ENCODE measurements at places on chromosomes 6 and 20.

DNA sequence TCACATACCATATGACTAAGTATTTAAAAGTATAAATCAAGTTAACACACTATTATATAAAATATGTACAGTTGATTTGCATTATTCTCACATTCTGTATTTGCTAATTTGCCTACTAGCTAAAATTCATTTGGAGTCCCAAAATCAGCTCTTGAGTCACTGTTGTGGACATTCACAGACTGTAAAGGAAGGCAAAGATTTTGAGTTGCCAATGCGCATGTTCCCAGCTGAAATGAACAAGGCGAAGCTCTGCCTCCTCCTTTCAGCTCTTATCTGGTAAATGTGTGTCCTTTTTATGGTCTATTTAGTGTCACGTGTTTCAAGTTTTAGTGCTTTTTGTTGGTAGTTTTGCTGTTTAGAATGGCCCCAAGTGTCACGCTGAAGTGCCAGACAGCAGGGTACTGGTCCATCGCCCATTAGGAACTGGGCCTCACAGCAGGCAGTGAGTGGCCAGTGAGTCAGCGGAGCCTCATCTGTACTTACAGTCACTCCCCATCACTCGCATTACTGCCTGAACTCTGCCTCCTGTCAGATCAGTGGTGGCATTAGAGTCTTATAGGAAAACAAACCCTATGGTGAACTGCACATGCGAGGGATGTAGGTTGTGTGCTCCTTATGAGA is 87.2 kb upstream of the ADTRP start:
- no peak for DNase-seq

GRCh38 chr6:113755449-113756289 is 101.5 kb upstream of the MARCKS start:
- no peak for DNase-seq

- no peak for DNase-seq
Observed at GRCh38 chr20:32204205-32205109, 3.1 kb downstream of the PLAGL2 start.

DNA sequence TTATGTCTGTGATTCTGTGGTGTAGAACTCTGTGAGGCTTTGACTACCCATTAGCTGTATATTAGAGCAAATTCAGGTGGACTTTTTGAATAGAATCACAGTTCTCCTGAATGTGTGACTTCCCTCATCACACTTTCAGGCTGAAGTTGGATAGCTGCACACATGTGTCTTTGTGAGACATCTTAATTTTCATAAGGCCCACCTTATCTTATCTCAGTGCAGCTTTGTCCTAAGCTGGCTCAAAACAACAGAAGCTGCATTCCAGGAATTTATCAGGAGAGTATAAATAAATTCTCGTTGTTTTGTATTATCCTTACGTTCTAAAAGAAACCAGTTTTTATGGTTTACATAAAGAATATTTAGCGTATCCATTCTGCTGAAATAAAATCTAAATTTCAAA is 26.2 kb upstream of the SLC35D3 start:
- no peak for DNase-seq

DNA sequence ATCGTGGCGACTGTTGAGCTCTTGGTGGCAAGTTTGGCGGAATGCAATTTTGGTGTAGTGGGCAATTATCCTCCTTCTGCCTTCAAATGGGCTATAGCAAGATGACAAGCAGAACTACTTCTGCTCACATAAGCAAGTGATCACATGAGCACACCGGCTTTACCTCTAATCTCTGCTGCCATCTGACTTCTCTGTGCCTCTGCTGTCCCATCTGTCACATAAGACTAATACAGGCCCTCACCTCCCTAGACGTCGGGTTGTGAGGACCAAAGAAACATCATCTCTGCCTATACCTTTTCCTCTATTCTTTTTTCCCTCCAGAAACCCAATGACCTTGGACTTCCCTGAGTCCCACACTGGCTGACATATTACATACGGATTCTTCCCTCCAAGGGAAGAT is 13.3 kb upstream of the WTAP start:
- DNase-seq: no peak

DNA sequence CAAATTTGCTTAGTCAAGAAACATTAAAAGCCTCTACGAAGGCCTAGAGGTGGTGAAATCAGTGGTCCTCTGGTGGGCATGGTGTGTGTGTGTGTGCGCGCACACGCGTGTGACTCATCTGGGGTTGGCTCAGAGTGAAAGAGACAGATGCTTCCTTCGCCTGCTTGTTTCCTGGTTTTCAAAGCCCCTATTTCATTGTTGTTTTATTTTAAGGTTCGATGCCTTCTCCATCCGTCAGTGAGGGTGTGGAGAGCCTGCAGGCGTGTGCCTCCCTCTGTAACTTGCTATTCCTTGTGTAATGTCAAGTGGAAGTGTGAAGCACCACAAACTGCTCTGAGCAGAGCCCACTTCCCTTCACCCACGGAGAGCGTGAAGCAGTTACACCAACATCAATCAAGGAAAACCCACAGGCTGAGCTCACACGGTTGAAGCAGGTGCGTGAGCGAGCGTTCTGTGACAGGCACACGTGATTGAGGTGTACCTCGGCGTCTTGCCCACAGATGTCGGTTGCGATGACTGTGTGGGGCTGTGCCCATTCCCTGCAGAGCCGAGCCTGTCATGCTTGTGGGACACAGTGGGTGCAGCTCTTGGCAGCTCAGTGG is 233.9 kb downstream of the PRL start:
- DNase-seq: no peak

DNA sequence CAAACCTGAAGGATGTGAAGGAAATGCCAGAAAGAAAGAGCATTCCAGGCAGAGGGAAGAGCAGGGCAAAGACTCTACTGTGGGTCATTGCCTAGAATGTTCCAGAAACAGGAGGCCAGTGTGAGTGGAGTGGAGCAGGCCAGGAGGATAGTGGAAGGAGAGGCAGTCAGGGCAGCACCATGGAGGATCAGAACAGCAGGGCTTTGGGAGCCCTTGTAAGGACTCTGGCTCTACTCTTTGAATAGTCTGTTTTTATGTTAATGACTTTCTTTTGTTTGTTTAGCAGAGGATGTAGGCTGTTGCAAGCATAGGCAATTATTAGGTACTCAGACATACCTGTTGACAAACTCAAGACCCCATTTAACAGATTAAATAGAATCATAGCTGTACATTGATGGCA is 23.6 kb upstream of the FBXL4 start:
- DNase-seq: no peak

GRCh38 chr6:51934098-51934497 is 153.3 kb downstream of the PKHD1 start:
- DNase-seq: no peak

- DNase-seq: no peak
Observed at GRCh38 chr20:24746351-24746685, 202.8 kb upstream of the CST7 start.

DNA sequence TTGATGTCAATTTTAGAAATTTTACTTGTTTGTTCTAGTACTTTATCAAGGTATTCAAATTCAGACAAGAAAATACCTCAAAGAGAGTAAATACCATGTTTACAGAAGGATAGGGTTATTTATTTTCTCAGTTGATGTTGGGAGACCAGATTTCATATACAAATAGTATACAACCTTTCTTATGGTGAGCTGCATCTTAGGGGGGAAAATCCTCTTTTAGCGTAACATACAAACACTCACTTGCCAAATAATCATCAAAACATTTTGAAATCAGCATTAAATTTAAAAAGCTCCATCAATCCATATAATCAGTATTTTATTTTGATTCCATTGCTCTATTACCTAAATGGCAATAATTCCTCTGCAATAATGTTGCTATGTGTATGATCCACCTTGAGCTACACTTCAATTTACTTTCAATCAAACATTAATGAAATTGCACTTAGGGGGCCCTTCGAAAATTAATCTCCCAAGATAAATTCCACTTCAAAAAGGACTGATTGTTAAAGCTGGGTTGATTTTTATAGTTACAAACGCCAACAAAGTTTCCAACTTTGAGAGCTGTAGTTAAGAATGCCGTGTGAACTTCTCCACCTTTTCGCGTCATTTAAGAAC is 2.2 kb downstream of the NKX2-4 start:
- no peak for DNase-seq

DNA sequence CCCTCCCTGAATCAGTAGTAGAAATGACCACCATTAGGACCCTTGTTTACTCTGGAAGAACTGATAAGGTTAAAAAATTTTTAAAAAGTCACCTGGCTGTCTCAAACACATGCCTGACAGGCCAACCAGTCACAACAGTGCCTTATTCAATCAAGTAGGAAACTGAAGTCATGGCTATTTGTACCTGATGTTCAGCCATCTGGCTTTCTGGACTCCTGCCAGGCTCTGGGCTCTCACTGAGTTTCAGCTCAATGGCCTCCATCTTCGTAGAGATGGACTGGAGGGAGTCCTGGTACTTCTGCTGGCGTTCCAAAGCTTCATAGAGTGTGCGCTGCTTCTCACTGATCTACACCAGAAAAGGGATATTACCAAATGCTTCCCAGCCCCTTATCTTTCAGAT is 343.8 kb downstream of the SYNE1 start:
- DNase-seq: no peak

DNA sequence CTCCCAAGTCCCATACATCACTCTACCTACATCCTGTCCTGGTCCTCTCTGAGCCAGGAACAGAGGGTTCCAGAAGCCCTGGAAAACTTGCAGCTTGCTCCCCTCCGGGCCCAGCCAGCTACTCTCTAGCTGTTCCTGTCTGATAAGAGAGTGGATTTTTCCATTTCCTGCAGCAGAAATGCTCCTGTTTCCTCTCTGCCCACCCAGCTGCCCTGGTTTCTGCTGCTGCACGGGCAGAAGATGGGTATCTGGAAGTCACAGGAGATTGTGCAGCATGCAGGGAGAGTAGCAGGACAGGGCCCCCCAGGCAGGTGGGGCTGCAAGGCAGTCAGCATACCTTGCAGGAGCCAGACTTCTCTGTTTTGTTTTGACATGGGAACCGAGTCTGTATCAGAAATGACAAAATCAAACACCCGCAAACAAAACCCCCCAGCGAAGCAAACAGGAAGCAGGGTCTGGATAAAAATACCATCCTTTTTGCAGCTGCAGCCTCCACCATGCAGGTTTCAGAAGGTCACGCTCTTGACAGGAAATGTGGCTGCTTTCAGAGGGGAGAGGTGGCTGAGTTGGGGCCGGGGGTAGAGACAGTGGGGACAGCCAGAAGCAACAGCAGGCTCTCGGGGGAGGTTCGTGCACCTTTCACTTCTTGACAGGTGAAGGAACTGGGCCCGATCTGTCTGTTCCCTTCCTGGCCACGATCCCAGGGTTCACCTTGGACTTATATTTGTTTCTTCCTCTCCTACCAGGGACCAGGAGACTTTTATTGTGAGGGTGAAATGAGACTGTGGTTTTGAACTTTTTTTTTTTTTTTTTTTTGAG is 50.8 kb upstream of the FAM83D start:
- DNase-seq: peak; percentile 78

GRCh38 chr20:39850821-39851330 is 838.2 kb downstream of the MAFB start:
- no peak for DNase-seq

DNA sequence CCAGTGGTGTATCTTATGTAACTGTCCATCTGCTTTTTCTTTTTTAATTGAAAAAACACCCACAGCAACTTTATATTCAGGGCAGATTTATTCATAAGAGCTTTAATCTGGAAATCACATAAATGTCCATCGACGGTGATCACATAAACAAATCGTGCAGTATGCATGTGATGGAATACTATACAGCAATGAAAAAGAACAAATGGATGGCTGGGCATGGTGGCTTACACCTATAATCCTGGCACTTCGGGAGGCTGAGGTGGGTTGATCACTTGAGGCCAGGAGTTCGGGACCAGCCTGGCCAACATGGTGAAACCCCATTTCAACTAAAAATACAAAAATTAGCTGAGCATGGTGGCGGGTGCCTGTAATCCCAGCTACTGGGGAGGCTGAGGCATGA is 39.1 kb downstream of the VSTM2L start:
- DNase-seq: no peak

DNA sequence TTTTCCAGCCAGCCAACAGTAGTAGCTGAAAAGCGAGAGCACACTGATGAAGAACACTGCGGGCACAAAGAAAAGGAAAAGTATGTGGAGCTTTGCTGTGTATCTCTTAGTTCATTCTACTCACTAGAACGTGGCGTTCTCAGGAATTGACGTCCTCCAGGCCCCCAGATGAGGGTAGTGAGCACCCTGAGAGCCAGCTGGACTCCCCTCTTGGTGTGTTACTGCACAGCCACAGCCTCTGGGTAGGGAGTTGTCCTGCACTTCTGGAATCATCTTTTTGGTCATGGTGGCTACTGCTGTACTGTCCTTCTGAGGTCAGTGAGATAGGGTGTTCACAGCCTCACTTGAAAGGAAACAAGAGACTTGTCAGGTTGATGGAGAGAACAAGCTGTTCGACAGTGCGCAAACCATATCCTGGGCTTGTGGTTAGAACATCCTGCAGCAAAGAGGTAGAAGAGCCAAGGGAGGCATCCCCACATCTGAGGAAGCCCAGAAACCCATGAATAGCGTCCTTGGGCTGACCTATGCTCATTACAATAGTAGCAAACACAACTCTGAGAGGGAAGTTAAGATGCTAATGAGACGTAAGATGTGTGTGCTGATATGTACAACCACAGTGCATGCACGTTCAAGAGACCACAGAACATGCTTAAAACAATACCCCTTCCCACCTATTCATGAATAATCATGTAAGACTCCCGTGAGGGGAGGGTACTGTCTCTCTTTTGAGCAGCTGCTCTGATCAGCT is 14.6 kb upstream of the HLA-F start:
- peak; percentile 94 for DNase-seq

- no peak for DNase-seq
Observed at GRCh38 chr6:31830886-31831335, 3.4 kb downstream of the HSPA1B start.

- no peak for DNase-seq
Observed at GRCh38 chr20:38066969-38067716, 33.6 kb downstream of the RPRD1B start.

- no peak for DNase-seq
Observed at GRCh38 chr6:43428874-43429273, 1.5 kb downstream of the ABCC10 start.

DNA sequence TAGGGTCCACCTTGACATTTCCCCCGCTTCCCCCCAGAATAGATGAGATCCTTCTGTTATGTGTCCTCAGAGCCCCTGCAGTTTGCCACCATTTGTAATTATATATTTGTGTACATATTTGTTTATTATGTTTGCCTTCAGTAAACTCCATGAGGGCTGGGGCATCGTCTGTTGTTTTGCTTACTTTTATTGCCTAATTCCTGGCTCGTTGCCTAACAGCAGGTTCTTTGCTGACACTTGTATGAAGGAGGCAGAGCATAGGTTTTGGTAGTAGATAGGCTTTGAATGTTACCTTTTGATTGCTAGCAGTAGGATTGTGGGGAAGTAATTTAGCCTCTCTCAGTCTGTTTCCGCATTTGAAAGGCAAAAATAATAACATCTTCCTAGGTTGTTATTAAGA is 9.9 kb downstream of the MAP3K4 start:
- DNase-seq: no peak

DNA sequence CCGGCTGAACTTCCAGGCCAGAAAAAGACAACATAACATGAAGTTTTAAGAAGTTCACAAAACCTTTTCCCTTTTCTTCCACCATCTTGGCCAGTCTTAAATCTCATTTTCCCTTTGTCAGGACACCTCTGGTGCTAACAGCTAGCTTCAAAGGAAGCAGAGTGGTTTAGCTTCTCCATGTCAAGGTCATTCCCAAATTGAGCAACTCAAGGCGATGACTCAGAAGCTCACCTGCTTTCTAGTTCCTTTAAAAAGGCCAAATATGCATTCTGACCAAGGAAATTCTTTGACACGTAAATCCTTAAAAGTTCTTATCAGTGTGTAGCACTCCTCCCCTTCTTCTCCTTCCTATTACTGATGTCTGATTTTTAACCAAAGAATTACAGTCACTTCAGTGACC is 69.6 kb upstream of the VGLL2 start:
- no peak for DNase-seq

- DNase-seq: peak; percentile 56
Observed at GRCh38 chr20:31822421-31823330, 3.5 kb downstream of the MYLK2 start.

- DNase-seq: no peak
Observed at GRCh38 chr6:160950507-160950906, 41.1 kb upstream of the MAP3K4 start.

All from central memory CD4-positive, alpha-beta T cell (primary cell).